ENCODE measurements at places on chromosomes 7 and 10.
A peak's percentile ranks its signal among the peaks of the same experiment; 100 is the strongest.

DNA sequence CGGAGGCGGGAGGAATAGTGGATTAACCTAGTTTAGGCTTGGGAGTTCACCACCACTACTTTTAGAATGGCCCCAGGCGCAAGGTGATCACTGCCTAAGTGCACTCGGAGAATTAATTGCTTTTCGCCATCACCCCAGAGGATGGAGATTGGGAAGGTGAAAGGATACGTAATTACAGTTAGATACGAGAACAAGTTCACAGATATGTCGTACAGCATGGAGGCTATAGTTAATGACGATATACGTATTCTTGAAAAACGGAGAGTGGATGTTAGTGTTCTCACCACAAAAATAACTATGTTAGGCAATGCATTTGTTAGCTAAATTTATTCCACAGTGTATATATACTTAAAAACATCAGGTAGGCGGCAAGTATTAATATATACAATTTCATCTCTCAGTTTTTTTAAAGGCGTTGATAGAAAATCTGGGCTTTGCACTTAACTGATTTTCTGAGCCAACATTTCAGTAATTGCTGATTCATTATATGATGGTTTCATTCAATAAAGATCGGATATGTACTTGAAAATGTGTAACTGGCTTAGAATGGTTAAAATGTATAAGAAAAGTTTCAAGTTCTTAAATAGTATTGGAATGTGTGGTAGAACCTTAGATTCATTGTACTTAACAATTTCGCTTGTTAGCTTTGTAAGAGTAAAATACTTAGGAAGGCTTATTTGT is 683 bp downstream of the CDC123 start:
- DNase-seq, result no peak

DNA sequence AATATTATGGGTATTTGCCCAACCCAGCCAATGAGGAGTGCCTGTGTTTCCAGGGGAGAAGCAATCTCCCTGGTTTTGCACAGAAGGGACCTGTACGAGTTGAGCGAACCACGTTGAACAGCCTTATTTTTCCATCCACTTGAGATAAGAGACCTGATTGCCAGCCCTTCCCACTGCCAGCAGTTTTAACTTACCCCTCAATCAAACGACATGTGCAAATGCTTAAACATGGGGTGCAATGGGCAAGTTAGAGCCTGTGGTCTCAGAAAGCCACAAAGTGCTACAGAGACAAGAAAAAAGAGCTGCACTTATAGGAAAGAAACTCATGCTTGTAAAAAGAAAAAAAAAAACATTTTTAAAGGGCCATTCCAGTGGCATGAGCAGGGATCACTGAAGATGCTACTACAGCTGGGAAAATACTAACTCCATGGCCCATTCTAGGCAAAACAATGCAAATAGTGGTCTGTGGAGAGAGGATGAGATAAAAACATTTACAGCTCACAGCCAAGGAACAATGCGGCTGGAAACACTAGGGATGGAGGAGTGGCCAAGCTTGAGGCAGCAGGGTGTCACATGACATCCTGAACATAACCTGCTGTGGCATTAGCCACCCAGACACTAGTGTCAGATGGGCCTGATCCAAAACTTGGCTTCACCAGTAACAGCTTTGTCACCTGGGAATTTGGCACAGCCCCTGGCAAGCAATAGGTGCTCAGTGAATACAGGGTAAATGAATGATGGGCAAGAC is 162.8 kb downstream of the ELMO1 start:
- no peak for DNase-seq

GRCh38 chr10:132981173-132981555 is 38.8 kb upstream of the CFAP46 start:
- no peak for DNase-seq

GRCh38 chr7:69593511-69593910 is 4.8 kb upstream of the AUTS2 start:
- DNase-seq, result no peak

GRCh38 chr10:34816501-34817002 is 1.5 kb upstream of the PARD3 start:
- peak; percentile 57 for DNase-seq

GRCh38 chr7:143910473-143911248 is 8.7 kb upstream of the TCAF1 start:
- peak; percentile 39 for DNase-seq
